Activated T-helper 9 cell treated with anti-CD3 and anti-CD28 coated beads, Interleukin-2, amount 50 U/mL, for 16 hours (primary cell): ENCODE measurements at places on chromosomes 11 and 22.

GRCh38 chr11:33868647-33869461, 23.0 kb downstream of the LMO2 start:
- DNase-seq: no peak

DNA sequence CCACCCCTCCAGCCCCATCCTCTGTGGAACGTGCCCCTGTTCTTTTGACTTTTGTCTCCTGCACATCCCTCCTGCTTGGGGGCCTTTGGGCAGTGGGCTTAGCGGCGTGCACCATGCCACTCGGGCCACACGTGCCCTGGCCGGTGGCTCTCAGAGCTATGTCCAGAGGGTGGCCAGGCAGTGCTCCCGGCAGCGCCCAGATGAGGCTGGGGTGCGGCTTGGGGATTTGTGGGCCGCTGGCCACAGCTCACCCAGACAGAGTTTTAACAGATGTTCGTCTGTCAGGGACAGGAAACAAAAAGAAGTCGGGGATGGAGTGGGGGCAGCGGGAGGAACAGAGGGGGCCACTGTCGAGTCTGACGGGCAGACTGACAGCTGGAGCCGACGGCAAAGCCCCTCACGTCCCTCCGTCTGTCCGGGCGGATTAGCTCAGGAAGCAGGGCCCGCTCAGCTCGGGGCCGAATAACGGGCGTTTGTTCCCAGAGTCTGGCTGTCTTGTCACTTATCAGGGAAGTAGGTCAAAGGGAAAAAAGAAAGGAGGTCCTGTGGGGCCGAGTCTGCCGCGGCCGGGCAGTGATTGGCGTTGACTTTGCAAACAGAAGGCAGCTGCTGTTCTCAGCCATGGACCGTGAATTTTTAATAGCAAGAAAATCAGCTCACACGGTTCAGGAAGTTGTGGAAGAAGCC, 61.6 kb downstream of the LRP5 start:
- DNase-seq: no peak

- no peak for DNase-seq
Observed at GRCh38 chr11:83441171-83441570, 155.0 kb upstream of the CCDC90B start.

DNA sequence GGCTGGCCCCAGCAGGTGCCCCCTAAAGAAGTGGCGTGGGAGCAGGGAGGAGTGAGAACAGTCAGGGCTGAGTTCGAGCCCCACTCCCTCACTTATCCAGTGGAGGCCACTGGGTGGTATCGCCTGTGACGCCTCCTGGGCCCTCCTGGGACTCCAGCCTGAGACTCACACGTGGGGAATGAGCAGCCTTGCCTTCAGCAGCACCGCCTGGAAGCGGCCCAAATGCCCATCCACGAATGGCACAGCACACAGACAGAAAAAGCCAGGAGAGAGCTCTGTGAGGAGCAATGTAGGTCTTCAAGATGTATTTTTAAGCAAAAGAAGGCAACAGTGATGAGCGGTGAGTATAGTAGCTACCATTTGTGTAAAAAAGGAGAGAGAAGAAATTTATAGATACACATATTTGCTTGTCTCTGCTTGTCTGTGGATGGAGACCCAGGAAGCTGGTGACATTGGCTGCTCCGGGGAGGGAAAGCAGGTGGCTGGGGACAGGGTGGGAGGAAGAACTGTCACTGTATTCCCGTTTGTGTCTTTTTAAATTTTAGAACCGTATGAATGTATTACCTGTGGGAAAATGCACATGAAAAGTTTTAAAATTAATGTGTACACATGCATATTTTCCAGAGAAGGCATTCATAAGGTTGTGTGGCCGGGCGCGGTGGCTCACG, 13.2 kb downstream of the KCNJ4 start:
- no peak for DNase-seq

DNA sequence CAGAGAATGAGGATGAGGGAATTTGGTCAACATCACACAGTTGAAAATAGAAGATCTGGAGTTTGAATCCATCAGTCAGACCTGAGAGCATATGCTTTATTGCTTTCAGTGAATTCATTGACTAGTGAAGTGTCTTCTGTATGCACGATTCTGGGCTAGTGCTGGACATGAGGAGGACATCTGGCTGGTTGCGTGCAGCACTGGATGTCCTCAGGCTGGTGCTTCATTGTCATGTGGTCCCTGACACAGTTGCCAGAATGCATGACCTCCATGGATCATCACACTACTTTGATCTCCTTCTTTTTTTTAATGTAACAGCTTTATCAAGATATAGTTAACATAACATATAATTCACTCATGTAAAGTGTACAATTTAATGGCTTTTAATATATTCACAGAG, 44.5 kb upstream of the MMP7 start:
- no peak for DNase-seq

DNA sequence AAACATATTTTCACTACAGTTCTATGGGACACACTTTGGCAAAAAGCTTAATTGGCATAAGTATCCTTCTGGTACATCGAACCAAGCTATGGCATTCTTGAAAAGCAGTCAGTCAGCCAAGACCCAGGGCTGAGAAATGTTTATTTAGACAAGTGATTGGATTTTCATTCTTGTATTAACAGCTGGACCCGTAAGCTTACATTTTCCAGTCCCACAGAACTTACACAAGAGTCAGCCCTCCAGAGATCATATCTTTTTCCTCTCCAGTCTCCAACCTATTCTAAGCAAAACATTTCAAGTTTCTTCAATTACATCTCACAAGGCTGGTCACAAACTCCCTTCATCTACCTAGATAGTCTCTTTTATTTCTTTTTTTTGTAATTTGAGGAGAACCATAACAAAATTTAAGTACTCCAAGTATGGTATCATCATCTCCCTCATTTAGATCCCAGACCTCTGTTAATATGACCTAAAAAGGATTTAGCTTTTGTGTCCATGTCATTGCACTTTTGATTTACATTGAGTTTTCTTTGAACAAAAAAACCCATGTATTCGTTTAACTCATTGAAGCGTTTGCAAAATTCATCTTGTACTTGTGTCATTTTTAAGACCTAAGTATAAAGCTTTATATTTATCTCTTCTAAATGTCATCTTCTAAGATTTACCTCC, 67.9 kb upstream of the GRK3 start:
- DNase-seq: no peak

GRCh38 chr22:26360169-26360885, 68.7 kb upstream of the ASPHD2 start:
- DNase-seq: peak; percentile 40

GRCh38 chr11:22711071-22711770, 44.8 kb downstream of the GAS2 start:
- no peak for DNase-seq

DNA sequence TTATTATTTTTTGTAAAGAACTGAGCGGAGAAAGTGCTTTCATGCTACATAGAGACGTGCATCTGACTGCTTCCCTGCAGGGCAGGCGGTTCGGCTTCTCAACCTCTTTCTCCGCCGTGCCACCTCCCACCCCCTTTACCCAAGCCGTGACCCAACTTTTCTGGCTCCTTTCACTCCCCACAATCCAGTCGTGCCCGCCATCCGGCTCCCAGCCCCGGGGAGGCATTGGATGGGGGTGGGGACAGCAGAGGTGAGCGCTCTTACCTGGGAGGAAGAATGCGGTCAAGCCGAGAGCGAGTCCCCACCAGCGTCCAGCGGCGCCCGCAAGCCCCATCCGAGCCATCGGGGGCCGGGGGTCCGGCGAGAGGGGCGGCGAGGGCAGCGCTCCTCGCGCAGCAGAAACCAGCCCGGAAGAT, 781 bp downstream of the NECTIN1 start:
- no peak for DNase-seq
